ENCODE measurements at places on chromosomes 5 and 9.

- no peak for DNase-seq
These were observed 50.0 kb downstream of the NFIB start for GRCh38 chr9:14263707-14264483.

- DNase-seq, result no peak
These were observed 10.7 kb upstream of the IL17B start for GRCh38 chr5:149389552-149390495.

GRCh38 chr5:43352131-43352530 is 38.9 kb upstream of the HMGCS1 start:
- DNase-seq, result no peak

DNA sequence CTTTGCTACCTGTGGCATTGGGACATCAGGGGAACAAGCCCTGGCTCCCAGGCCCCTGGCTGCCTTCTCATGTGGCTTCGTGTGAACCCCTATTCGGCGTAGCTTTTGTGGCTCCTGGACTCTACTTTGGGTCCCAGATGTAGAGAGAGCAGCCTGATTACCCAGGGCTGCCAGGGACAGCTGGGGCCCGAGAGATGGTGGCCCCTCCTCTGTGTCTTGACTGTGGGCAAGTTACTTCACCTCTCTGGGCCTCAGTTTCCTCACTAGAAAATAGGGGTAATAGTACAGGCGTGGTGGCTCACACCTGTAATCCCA is 2.0 kb downstream of the PKN3 start:
- no peak for DNase-seq

GRCh38 chr9:114759512-114760341 is 46.1 kb downstream of the TNFSF15 start:
- no peak for DNase-seq

DNA sequence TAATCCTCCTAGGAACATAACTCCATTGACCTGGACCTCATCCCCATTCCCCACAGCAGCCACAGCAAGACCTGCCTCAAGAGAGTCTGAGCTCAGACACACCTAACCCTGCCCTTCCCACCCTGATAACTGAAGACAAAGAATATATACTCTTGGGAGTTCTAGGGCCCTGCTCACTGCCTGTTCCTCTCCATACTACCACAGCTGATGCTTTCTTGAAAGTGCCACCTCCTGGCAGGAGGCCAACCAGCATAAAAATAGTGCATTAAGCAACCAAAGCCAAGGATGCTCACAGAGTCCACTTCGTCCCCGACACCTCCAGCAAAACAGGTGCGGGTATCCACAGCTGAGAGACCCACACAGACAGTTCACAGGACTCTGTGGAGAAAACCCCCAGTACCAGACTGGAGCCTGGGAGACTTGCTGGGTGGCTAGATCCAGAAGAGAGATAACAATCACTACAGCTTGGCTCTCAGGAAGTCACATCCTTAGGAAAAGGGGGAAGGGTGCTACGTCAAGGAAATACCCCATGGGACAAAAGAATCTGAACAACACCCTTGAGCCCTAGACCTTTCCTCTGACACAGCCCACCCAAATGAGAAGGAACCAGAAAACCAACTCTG is 23.5 kb downstream of the FAM114A2 start:
- no peak for DNase-seq

GRCh38 chr5:6493681-6494454 is 45.2 kb downstream of the UBE2QL1 start:
- DNase-seq, result no peak

GRCh38 chr5:37417347-37417746 is 38.2 kb downstream of the WDR70 start:
- no peak for DNase-seq

DNA sequence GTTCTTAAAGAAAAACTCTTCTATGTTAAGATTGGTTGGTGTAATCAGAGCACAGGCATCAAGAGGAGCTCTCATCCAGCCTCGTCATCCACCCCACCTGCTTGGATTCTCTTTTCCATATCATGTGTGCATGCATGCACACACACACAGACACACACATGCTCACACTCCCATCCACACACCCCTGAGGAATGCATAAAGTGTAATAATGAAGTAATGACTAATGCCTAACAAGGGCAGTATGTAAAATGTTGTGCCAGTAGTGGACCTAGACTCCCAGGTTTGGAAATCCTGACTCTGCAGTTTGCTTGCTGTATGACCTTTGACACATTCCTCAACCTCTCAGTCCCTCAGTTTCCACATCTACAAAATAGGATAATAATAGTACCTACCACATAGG is 280.0 kb upstream of the ANKRD55 start:
- DNase-seq, result no peak

DNA sequence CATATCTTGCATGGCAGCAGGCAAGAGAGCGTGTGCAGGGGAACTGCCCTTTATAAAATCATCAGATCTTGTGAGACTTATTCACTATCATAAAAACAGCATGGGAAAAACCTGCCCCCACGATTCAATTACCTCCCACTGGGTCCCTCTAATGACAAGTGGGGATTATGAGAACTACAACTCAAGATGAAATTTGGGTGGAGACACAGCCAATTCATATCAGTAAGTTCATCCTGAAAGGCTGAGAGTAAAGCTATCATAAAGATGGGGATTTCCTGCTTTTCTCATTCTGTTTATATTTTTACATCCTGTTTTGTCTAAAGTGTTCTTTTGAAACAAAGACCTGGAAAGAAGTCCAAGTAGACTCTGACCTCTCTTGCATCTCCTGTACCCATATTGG is 28.9 kb upstream of the IL33 start:
- no peak for DNase-seq

DNA sequence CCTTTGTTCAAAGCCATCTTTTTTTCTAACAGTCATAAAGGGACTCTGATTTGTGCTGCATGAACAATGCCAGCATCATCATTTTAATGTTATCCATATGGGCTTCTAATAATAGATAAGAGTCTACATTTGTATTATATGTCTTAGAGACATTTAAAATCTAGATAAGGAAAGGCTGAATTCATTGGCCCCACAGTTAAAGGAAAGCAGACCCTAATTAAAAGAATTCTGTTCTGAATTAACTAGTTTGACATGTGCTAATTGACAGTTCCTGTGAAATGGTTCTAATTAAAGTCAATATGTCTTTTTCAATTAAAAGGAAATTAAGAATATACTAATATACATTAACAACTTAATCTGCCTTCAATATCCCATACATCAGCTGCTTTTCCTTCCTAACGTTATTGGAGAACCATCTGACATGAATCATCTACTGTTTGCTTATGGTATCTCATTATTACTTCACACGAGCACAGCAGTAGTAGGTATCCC is 104.7 kb downstream of the NR2F1-AS1 start:
- no peak for DNase-seq

- no peak for DNase-seq
These were observed 11.3 kb downstream of the SIL1 start for GRCh38 chr5:139186752-139187326.

GRCh38 chr5:560792-561166 is 36.5 kb upstream of the SLC9A3 start:
- no peak for DNase-seq

DNA sequence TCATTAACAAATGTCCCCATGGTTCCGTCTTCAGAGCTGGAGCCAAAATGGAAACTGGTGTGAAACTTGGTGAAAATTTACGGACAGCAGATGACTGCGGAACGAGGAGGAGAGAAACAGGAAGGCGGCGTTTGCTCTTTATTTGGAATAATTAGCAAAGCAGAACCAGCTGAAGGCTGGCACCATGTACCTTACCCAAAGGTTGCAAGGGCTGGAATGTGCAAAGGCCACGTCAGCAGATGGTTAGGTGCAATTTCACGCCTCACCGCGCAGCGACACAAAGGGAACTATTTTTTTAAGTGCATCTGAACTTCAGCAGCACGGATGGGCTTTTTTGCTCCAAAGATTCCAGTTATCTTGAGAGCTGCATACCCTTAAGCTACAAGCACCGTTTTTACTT is 127.4 kb downstream of the COL23A1 start:
- DNase-seq, result no peak

- DNase-seq, result no peak
These were observed 38.5 kb downstream of the ICE1 start for GRCh38 chr5:5461012-5461411.

Data from activated CD4-positive, CD25-positive, alpha-beta regulatory T cell (primary cell).